ENCODE measurements at places on chromosomes 4 and X.

GRCh38 chr4:20015636-20016224, 236.0 kb upstream of the SLIT2 start:
- no peak for DNase-seq

DNA sequence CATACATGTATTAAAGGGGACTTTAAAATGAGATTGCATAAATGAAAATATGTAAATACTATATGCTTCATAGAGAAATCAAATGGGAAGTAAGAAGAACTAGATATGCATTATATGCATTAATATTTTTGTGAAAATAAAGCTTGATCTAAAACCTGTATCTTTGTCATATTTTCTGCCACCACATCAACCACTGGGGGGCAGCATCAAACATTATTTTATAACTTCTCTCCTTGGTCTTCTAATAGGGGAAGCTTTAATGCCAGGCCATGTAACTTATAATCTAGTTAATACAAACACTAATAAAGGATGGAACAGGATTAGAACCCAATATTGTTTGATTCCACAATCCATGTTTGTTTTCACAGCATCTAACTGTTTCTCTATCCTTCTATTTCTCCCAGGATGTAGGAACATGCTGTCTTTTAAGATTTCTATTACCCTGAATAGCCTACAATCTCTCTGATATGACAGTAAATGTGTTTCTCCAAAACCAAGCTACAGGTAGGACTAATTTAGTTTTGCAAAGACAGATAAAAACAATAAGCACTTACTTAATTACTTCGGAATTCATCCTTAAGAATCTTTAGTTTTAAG, 10.0 kb downstream of the QRFPR start:
- no peak for DNase-seq

DNA sequence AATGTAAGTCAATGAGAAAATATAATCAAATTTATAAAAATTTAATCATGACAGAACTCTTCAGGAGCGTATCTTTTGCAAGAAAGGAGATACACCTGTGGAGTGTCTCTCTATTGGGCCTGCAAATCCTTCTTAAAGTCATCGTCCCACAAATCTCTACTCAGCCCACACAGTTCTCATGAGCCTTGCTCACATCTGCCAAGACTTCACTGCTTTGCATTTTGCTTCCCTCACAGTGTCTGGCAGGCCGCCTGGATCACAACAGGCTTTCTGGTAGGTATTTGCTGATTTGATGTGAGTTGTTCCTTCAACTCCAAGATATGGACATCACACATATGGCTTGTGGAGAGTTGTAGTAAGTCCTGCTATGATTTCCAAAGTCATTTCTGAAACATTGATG, 183.1 kb upstream of the ARX start:
- DNase-seq: no peak

DNA sequence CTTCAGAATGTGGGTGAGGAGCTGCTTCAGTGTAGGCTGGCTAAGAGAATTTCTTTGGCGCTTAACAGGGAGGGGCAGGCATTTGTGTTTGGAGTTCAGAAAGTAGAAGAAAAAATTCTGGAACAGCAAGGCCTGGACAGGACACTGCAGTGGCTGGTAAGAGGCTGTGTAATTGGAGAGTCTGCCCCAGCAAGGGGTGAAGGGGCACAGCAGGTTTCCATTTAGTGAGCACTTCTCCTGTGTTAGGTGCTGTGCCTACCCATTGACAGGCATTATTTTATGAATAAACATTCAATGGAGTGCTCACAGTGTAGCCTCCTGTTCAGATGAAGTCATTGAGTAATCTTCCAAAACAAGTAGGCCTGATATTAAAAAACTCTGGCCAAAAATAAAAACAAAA, 10.7 kb upstream of the CPE start:
- no peak for DNase-seq

DNA sequence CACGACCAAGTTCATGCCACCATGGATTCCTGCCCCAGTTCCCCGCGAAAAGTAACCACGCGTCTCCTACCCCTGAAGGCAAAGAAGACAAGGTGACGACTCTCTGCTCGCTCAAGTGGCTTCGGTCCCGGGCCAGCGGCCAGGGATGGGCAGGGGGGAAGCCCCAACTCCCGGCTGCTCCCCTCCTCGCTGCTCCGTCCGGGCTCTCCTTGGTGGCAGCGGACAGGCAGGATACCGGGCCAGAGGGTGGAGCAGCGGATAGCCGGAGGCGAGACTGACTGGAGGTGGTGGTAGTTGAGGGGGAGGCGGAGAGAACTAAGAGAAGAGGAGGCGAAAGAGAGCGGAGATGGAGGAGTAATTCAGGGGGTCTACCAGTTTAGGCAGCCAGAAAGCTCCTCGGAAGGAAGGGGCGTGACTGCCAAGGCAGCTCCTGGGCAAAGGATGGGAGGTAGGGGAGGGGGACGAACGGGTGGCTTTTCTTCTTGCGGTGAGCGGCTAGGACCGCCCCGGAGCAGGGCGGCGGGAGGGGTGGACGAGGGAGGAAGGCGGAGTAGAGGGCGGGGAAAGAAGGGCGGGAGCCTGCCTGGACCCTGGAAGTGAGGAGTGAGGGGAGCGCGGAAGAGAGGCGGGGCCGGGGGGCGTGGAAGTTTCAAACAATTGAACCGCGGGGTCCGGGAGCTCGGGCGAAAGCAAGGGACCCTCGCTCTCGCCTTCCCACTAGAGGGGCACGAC, at the start of gene AMOT:
TSS of gene AMOT (minus strand) at position 450 of the 732 bp plus-strand sequence. CDS start 17,705 bp downstream, outside the sequence.
- peak; percentile 60 for DNase-seq

DNA sequence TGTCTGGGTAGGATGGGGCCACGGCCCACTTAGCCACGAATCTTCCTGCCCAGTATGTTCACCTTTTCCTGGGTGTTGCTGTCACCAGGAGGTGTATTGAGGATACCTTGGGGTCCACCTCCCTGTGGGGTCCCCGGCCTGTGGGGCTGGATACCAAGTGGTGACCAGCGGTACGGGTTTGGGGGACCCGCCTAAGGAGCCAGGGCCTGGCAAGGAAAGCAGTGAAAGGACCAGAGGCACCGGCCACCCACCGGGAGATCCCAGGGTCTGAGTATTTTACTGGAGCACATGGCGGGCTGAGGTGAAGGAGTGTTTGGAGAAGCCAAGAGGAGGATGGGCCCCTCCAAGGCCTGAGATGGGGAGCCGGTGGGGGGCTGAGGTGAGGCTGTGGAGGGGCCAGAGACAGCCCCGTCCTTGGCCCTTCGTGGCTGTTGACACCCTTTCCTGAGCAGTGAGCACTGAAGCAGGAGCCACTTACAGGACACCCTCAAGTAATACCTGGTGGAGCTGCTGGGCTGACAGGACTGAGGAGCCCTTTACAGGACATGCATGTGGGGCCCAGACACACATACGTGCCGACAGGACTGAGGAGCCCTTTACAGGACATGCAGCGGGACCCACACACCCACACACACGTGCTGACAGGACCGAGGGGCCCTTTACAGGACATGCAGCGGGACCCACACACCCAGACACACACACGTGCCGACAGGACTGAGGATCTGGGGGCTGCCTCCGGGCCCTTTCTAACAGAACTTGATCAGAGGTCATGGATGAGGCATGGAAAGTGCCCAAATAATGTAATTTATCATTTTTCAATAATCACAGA, 38.4 kb downstream of the TMEM271 start:
- no peak for DNase-seq

DNA sequence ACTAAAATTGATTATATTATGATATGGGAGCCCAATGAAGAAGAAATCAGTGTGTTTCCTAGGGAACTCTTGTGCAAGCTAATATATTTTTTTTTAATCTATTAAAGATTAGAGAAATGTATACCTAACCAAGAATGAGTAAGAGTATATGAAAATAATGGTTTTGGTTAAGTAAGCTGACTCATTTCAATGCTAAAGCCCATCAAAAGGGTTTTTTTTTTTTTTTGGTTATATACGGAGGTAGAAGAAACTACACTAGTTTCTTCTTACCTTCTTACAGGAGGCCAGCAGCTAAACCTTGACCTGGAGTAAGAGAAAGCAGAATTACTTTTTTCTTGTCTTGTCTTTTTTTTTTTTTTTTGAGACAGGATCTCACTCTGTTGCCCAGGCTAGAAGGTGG, 27.5 kb downstream of the RUFY3 start:
- no peak for DNase-seq

DNA sequence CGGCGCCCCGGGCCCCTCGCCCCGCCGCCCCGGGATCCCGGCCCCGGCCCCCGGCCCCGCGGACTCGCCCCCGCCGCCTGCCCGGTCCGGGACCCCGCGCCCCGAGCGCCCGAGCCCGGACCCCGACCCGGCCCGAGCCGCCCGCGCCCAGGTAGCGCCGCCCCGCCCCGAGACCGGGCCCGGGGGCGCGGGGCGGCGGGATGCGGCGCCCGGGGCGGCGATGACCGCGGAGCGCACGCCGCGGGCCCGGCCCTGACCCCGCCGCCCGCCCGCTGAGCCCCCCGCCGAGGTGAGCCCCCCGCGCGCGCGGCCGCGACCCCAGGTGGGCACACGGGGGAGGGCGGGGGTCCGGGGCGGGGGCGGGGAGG, 224 bp downstream of the FGFRL1 start:
- DNase-seq: no peak

DNA sequence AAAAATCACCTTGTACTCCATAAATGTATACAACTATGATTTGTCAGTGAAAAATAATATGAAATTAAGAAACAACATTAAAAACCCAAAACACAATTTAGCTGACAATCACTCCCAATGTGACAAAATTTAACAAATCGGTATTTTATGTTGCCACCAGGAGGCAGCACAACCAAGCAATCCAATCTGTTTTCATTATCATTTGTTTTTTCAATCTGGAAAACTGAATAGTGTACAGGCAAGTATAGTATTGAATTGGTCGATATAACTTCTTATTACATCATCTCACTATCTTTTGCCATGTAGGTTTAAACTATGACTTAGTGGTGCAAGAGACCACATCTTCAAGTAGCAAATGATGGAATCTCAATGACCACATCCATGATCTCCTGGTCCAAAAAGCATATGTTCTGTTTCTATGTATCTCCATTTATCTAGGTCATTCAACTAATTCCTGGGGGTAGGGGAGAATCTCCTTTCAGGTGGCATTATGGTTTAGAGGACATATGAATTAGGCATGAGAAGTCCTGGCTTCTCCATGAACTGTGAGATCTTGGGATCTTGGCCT, 112.9 kb upstream of the AGA start:
- peak; percentile 7 for DNase-seq

- no peak for DNase-seq
These were observed 13.7 kb upstream of the AMMECR1 start for GRCh38 chrX:110331444-110332030.

- no peak for DNase-seq
These were observed at the start of gene CRLF2 for GRCh38 chrX:1212532-1212931. Gene CRLF2, minus strand, starts transcription at chrX:1212649. Its CDS starts 15 bp downstream, at chrX:1212634.

DNA sequence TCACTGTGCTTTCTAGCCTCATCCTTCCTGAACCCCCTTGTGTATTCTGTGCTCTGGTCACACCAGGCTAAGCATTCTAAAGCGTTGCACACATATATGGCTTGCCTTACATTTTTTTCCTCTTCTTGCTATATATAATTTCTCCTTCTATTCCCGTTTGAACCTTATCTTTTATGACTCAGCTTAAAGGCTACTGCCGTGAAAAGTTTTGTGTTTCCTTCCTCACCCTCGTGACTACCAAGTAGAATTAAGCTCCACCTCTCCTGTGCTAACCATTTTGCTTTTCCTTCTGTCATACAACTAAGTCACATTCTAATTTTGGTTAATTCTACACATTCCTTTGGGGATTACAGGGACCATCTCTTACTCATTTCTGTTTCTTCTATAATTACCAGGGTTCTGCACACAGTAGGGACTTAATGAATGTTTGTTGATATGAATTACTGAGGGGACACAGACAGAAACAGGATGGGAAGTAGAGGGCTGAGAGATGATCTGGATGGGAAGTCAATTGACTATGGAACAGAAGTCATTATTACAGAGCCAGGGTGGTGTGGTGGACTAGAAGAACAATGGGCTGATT, 67.1 kb downstream of the DOCK11 start:
- DNase-seq: no peak

DNA sequence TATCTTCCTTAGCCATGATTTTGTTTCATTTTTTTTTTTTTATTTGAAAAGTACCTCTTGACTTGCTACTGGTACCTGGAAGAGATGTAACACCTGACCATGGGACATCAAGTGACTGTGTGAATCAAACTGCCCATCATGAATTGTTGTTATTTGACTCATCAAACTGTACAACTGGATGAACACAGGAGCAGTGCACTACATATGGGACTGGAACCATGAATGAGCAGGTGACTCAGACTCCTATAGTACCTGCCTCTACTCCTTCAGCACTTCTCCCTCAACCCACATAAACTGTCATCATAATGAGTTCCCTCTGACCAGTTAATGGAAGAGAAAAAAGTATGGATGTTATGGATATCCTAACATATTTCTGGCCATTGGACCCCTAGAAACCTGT, 15.9 kb upstream of the UBE2D3 start:
- DNase-seq: no peak

DNA sequence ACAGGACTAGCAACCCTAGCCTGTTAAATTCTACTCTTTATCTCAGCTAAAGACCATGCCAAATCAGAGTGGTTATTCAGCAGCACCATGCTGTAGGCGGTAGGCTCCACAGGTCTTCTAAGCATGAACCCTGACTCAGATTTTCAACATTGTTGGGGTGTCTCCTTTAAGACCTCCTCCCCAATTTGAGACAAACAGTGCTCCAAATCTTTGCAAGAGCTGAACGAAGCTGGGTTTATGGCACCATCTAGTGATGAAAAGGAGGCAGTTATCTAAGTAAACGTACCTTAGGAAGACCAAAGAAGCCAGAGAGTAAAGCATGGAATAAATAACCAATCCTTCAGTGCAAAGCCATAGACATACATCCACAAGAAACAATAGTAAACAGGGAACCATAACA, 334.5 kb upstream of the SLC7A11 start:
- DNase-seq: no peak

DNA sequence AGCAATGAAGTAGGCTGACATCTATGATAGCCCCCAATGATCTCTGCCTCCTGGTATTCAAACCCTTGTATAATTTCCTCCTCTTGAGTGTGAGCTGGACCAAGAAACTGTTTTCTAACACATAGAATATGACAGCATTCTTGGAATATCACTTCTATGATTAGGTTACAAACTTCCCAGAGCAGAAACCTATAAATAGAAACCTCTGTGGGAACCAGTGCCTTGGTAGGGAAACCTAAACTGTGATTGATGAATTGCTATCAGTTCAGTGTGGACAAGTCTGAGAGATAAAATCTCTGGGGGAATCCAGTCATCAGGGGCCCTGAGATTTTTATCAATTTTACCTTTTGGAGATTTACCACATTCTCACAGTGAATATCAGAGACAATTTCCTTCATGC, 756.5 kb upstream of the AGA start:
- no peak for DNase-seq

DNA sequence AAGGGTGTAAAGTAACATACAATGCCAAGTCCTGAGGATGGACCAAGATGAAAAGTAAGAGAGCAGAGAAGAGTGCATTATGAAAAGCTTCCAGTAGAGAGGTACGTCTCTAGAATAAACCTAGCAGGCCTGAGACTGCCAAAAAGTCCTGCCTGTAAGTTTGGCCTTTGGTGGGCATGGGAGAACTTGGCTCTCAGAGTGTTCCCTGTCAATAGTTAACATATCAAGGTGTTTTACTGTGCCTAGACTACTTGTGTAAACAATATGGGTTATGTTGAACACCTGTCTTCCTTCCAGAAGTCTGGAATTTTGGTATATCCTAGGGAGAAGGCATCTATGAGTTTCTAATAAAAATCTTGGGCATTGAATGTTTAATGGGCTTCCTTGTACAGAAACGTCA, 60.1 kb downstream of the PRDM5 start:
- no peak for DNase-seq

All from right renal cortex interstitium (tissue), 3 donors.